ENCODE measurements at places on chromosomes 11 and 22.

DNA sequence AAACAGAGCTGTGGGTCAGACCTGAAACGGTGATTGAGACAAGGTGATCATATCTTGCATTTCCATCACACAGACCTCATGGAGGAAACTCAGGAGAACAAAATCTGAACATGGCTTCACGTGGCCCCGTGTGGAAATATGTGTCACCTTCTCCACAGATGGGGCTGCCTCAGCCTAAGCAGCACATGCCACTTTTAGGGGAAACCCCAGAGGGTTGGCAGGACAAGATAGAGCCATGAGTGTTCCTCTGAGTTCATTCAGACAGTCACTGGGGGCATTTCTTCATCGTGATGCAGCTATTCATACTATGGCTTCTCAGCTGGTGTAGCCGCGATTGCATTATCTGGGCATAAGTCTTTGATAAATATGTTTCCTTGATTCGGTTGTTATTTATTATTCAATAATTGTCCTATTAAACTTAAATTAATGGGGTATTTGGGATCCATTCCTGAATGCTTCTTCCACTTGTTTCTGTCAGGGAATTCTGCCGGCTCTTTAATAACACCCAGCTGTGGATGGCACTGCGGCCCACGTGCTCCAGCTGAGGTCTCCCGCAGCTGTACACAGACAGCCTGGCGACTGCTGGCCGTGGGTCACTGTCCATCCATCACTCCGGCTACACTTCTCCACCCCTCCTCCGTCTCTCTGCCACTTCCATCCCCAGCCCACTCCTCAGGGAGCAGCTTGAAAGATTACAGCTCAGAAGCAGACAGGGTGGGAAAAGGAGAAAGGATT, 485.1 kb downstream of the OPCML start:
- DNase-seq: no peak

DNA sequence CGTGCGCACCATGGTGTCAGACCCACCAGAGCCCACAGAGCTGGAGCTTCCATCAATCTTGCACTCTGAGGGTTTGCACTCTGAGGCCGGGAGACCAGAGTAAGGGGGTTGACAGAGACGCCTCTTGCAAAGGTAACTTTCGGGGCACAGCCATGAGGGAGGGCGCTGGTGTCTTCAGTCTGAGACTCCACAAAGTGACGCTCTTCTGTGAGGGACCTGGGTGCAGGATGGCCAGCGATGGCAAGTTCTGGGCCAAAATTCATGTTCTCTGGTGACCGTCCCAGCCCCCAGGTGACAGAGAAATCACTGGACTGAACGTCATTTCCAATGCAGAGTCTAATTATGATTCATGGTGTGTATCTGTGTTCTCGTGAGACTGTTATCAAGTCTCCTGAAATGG, 1395.2 kb downstream of the TBC1D22A start:
- DNase-seq: no peak

DNA sequence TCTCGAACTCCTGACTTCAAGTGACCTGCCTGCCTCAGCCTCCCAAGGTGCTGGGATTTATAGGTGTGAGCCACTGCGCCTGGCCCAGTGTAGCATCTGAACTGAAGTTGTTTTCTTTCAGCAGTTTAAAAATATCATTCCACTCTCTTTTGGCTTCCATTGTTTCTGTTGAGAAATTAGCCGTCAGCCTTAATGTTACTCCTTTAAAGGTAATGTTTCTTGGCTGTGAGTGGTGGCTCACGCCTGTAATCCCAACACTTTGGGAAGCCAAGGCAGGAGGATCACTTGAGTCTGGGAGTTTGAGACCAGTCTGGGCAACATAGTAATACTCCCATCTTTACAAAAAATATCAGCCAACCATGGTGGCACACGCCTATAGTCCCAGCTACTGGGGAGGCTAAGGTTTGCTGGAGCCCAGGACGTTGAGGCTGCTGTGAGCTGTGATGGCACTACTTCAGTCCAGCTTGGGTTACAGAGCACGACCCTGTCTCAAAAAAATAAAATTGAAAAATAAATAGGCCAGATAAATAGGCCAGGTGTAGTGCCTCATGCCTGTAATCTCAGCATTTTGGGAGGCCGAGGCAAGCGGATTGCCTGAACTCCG, 25.9 kb downstream of the MCAM start:
- no peak for DNase-seq

- DNase-seq: no peak
Measured at GRCh38 chr11:20964985-20965384, 295.6 kb downstream of the NELL1 start.

GRCh38 chr11:133821776-133822175, 23.5 kb downstream of the SPATA19 start:
- DNase-seq: no peak

DNA sequence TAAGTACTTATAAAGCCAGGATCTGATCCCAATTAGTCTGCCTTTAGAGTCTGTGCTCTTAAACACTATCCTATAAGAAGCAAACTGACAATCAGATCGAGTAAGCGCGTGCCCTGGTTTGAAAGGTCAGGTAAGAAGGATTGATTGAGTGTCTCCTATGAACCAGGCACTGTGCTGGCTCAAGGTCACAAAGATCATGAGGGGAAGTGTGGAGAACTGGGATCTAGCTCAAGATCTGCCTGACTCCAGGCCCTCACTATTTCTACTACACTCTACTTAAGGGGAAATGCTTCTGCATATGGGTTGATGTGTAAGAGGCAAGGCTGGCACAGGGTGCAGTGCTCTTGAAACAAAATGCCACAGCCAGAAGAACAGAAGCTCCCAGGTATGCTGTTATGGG, 77.0 kb downstream of the ME3 start:
- no peak for DNase-seq

DNA sequence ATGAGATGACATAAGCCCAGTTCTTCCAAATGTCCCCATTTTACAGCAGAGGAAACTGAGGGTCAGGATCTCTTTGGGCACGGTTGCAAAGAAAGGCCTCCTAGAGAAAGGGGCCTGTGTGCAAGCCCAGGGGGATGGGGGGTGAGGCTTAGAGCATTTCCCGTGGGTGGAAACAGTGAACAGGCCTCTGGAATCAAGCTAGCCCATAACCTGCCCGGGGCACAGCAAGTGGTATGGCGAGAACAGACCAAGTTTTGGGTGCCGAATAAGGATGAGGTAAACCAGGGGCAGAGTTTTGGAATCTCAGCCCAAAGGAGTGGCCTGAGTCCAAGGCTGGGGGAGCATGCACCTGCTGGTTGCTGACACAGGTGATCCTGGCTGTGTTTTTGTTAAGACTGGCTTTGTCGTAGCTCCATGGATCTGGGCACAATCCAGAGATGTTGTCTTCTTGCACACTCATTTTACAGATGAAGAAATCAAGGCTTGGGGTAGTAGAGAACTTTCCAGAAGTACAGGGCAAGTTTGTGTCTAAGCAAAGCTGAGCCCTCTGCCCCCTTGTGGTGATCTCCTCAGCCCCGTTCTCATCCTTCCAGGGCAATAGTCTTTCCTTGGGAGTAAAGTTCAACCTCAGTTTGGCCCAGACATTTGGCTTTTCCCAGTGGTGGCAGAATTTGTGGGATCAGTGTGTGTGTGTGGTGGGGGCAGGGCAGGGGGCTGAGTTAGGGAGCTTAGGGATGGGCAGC, 53.5 kb upstream of the MYEOV start:
- DNase-seq: no peak

DNA sequence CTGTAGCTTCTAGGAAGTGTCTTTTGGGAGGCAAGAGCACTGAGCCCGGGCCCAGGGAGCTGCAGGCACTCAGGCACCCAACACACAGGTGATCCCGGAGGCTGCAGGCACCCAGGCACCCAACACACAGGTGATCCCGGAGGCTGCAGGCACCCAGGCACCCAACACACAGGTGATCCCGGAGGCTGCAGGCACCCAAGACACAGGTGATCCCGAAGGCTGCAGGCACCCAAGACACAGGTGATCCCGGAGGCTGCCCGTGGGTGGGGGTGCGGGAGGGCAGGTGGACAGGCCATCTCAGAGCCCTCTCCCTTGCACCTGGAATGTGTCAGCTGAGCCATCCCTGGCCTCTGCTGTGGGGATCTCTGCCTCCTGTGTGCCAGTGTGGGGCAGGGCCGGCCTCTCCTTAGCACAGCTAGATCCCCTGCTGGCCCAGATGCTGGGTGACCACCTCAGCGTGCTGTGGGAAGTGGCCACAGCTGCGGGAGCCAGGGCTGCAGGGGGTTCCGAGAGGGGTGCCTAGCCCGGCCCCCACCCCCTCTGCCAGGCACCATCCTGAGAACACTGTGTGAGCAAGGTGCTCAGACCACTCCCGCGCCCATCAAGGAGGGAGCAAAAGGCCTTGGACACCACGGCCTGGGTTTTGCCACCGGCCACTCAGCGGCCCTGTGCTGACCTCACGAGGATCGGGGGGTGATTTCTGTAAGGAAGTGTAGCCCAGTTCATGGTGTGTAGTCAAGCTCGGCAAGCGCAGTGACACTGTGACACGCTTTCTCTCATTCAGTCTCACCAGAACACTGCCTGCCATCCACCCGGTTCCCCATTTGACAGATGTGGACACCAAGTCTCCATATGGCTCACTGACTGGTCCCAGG, 14.2 kb downstream of the MRGPRG start:
- no peak for DNase-seq

DNA sequence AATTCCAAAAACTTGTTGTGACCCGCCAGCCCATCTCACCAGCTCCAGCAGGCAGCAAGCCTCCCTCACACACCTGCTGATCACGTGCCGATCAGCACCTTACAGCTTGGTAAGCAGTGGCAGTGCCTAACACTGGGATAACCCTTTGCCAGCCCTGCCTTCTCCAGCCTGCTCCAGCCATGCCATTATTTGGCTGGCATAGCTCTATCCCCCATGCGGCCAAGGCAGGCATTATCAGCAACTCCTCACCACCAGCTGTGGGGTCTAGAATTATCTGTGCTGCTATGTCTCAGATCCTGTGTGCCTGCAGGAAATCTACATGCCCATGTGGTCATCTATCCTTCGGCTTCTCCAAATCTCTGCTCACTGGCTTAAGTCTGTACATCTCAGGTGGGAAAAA, 215.0 kb downstream of the ST3GAL4 start:
- DNase-seq: no peak

- no peak for DNase-seq
Measured at GRCh38 chr11:6655790-6656583, at the start of gene DCHS1. Gene DCHS1 (minus strand): TSS chr11:6655809. CDS start chr11:6641613, 14,196 bp downstream.

- DNase-seq: no peak
Measured at GRCh38 chr22:46367707-46368191, 32.2 kb downstream of the TRMU start.

DNA sequence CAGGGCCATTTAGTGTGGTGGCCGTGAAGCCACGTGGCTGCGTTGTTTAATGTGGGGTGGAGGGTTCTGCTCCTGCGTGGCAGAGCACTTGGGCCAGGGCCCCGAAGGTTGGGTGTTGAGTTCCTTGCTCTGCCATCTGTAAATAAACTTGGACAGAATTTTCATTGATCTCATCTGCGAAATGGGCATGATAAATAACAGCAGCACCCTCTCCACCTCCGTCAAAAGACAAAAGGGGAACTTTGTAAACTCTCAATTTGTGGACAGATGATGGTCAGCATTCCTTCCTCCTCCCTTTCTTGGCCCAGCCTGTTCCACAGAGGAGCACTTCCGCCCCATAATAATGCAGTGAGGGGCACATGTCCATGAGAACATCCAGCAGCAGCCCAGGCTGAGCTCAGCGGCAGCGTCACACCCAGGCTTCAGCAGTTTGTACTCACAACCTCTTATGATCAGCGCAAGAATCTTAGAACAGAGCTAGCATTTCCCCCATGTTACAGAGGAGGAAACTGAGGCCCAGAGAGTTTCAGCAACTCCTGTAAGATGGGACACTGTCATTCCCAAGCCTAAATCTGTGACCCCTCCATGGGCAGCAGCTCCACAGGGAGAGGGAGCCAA, 874.5 kb downstream of the BRD1 start:
- no peak for DNase-seq

All from GM12878 (cell line).